ENCODE measurements at places on chromosomes 16 and 17.

GRCh38 chr16:12271006-12271405 lies 294.5 kb downstream of the SNX29 start:
- no peak for DNase-seq

DNA sequence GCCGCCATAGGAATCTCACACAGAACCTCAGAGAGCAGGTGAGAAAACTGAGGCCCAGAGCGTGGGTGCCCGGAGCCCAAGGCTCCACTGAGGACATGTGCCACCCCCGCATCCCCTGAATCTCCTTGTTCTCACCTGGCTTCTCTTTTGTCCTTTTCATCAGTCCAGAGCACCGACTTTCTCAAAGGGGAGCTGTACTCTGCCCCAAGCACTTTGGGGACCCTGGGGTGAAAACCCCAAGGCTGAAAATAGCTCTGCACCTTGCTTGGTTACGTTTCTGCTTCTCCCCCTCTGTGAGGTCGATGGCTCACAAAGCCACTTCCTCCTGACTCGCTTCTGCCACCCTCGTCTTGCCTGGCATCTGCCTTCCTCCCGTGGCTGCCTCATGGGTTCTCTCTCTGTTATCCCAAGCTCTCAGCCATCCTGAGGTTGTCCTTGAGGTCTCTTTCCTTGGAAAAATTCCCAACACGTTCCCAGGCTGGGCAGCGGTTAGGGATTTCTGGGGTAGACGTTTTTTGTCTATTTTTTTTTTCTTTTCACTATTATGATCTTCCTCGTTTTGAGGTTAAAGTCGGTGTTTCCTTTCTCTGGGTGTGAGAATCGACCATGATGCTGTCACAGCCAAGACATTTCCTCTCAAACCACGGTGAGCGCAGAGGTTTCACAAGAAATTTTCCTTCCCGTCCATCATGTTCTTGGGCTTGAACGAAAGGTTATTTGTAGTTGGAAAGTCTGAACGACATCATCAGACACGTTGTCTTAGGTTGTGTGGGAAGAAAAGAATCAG lies 37.2 kb downstream of the IRF8 start:
- DNase-seq: peak; percentile 81

DNA sequence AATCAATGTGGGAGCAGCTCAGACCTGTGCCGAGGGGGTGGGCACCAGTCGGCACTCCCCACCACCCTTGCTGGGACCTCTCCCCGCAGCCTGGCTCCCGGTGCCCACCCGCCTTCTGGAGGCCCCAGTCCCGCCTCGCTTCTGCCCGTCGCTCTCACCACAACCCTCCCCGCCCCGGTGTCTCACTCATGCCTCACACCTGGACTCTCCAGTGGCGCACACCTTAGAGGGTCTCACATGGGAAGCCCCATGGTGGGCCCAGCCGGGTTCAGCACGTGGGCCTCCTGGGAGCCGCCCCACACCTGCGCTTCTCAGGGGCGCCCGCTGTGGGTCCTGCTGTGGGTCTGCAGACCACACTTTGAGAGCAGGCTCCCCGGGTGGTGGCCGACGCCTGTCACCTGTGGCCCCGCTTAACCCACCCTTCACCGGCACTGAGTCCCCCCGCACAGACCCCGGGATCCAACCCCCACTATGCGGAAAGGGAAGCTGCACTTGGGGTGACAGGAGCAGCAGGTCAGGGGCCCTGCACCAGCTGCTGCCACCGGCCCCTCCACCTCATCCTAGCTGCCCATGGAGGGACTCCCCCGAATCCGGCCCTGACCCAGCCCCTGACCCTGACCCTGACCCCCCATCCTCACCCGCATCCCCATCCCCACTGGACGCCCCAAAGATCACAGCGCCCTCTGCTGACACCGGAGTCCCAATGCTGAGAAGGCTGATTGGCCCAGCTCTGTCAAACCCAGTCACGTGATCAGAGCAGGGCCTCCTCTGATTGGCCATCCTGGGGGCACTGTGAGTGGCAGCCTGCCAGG lies 27.4 kb upstream of the SLC38A10 start:
- DNase-seq: peak; percentile 88

- DNase-seq: no peak
Observed at GRCh38 chr17:27049104-27049784, 244.7 kb upstream of the WSB1 start.

GRCh38 chr17:82863941-82864712 lies 24.3 kb upstream of the ZNF750 start:
- peak; percentile 92 for DNase-seq

DNA sequence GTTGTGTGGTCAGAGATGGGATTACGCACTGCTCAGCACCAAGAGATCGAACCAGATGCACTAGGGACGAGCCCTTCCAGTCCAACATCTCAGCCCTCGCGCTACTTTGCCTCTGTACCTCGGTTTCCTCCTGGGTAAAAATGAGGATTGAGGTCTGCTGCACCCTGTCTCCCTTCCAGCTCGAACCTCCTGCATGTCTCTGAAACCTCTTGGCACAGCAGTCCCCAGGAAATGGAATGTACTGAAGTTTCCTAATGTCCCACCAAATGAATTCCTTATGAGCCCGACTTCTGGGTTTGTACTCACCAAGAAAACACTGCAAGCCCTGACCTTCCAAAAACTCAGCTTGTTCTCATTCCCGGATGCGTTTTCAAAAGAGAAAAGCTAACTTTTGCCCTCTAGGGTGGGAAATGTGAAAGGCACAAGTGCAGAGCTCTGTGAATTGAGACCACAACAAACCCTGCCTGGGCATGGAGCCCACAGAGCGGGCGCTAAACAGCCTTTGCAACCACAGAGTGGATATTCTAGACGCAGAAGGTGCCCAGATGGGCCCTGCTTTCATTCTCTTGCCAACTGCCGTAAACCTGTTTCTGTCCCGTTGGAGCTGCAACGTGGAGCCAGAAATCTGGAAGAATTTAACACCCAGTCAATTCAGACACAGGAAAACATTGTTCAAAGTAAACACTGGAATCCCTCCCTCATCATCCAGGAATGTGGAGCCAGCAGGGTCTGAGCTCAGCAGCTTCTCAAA lies 10.3 kb downstream of the CDRT4 start:
- DNase-seq: no peak

All from GM13977 (cell line).